SK-MEL-5 (cell line): ENCODE measurements at places on chromosomes 6 and 20. TPM values are rescaled to one million over a fixed set of nuclear protein-coding genes. Genes with fewer than 3 reads are reported as not detected.

DNA sequence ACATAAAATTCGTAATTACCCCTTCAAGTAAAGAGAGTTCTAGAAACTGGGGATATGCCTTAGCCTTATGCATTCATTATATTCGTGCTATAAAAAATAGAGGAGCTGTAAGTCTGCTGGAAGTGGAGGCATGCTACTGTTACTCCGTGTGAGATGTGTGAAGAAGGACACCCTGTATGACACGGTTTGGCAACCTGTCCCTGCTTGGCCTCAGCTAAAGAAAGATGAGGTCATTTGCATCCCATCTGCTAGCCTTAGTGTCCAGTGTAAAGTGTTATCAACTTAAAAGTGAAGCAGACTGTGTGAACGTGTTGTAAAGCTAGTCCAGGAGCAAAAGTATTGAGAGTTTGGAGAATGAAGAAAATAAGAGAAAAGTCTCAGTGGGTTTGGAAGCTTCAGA lies 135.1 kb upstream of the RAB32 start:
- DNase-seq = no peak

SLC44A4 gene
- total RNA-seq = not detected in 2 replicates

DNA sequence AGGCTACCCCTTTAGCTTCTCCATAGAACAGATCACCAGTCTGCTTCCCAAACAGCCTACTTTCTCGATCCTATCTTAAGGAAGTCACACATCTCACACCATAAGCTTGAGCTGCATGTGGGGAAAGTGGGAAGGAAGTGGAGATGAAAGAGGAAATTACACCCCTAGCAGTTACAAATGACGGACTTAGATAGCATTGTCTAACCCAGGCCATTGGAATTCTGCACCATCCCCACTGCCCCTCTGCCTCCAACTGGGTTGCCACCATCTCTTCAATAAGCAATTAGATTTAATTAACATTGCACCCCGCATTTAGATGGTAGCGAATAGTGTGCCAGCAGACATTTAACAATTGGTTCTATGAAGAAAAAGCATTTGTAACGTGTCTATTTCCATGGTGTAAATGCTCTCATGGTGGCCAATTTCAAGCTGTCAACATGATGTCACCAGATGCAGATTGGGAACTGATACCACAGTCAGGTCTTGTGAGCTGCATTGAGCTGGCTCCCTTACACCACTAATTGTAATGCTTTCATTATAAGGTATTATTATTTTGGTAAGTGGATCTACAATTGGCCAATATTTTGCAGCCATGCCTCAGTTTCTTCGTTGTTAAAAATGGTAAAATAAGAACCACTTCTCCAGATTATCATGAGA lies 124.7 kb downstream of the CD24 start:
- no peak for DNase-seq

- peak; percentile 62 for DNase-seq
Observed at GRCh38 chr20:43583982-43584432, 6.7 kb upstream of the IFT52 start.

RHAG gene
- total RNA-seq = not detected in 2 replicates

GRCh38 chr6:28648035-28648877 lies 122.6 kb downstream of the GPX5 start:
- peak; percentile 90 for DNase-seq

CGAS gene
- total RNA-seq = not detected in 2 replicates

- no peak for DNase-seq
Observed at GRCh38 chr20:59578436-59579403, 25.6 kb upstream of the PHACTR3 start.

IL17A gene
- total RNA-seq = not detected in 2 replicates

LY6G6D gene
- total RNA-seq = not detected in 2 replicates

DNAH8 gene
- total RNA-seq = under 0.01 TPM in 1 of 2 replicates, not detected in the other

- no peak for DNase-seq
Observed at GRCh38 chr6:2940851-2941250, 30.5 kb downstream of the SERPINB6 start.

DNA sequence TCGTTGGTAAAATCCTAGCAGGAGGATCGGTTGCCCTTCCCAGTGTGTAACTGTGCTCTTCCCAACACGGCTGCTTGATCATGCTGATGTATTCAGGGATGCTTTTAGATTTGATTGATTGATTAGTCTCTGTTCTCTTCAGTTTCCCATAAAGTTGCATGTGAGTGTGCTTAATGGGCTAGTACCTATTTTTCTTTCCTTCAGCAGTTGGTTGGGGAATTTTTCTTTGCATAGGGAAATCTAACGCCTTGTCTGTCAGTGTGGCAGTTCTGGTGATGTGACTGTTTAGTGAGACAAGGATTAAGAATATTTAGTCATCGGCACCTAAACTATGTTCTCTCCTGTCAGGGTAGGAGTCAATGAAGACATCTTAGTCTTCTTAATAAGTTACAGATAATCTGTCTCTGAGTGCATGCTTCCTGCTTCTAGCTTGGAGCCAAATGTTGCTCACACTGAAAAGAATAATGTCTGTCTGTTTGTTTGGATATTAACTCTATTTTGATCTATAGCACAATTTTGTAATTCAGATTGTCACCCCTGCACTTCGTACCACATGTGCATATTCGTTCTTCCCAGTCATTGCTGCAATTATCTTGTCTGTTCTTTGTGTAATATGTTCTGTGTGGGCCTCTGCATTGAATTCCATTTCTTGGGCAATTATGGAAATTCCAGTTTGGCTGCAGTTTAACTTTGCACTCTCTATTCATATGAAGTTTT lies 169.9 kb downstream of the EDN1 start:
- no peak for DNase-seq

DNA sequence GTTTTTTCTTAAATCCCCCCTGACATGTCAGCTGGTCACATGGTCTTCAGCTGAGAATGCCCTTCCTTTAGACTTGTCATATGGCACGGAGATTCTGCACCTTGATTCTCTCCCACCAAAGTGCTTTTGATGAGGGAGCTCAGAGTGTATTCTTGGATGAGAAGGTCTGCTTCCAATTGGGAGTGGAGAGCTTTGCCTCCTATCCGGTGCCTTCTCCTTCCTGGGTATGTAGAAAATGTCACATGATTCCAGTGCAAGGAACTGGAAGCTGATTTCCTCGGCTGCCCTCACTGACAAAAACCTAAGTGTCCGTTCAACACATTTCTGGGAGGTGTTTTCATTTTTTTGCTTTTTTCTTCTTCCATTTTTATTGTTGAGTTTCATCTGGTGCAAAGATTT lies 197.2 kb downstream of the TFAP2C start:
- DNase-seq = no peak

- no peak for DNase-seq
Observed at GRCh38 chr6:137910424-137910834, 43.4 kb downstream of the TNFAIP3 start.

GRCh38 chr6:44080561-44081521 lies 46.4 kb downstream of the MRPL14 start:
- no peak for DNase-seq
